ENCODE measurements at places on chromosomes 4 and X. TPM values are rescaled to one million over a fixed set of nuclear protein-coding genes. Genes with fewer than 3 reads are reported as not detected.

EDNRA gene
- total RNA-seq: 26.1 TPM

ATP11C gene
- total RNA-seq: 40.3 TPM

DNA sequence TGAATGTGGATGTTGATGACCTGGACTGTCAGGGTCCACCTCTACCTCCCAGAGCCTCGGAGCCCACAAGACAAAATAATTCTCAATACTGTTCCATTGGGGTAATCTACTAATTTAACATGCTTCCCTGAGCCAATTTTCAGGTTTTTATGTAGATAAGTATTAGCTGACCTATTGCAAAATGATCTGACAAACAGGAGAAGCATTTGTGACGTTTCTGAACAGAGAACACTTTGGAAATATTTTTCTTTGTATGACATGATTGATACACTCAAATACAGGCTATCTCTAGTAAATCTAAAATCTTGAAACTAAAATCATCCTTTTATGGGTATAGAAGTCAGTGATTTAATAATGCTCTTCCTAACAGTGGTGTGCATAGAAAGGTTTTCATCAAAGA lies 716.6 kb downstream of the KLHL13 start:
- no peak for DNase-seq

- no peak for DNase-seq
Observed at GRCh38 chr4:25925486-25926201, 11.6 kb downstream of the SMIM20 start.

DNA sequence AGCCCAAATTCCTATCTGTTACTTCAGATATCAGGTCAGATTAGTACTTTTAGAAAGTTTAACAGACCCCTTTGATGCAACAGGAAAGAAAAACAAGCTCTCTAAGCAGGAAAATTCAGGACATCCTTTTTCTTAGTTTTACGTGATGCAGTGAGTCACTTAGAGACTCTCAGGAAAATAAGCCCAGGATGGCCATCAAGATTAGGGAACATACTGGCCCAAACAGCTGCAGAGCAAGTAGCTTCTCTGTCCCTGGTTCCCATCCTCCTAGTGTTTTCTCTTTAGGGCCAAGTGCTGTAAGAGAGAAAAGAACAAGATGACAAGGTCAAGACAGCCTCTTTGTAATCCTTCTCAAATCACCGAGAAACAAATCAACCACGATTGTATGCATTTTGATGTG lies 219.1 kb downstream of the ZNF674 start:
- DNase-seq: no peak

GRCh38 chrX:153521034-153521433 lies 3.6 kb downstream of the ATP2B3 start:
- no peak for DNase-seq

EVC gene
- 58.6 TPM for total RNA-seq

ZNF157 gene
- not detected for total RNA-seq

TMEM31 gene
- total RNA-seq: not detected

- no peak for DNase-seq
Observed at GRCh38 chrX:13428053-13428786, 108.4 kb upstream of the ATXN3L start.

GRCh38 chrX:121011254-121011653 lies 25.7 kb upstream of the CT47A1 start:
- DNase-seq: no peak

GRCh38 chrX:71909956-71910355 lies 689 bp upstream of the NHSL2 start:
- no peak for DNase-seq

- no peak for DNase-seq
Observed at GRCh38 chr4:163330916-163331628, 1.3 kb downstream of the NPY1R start.

DNA sequence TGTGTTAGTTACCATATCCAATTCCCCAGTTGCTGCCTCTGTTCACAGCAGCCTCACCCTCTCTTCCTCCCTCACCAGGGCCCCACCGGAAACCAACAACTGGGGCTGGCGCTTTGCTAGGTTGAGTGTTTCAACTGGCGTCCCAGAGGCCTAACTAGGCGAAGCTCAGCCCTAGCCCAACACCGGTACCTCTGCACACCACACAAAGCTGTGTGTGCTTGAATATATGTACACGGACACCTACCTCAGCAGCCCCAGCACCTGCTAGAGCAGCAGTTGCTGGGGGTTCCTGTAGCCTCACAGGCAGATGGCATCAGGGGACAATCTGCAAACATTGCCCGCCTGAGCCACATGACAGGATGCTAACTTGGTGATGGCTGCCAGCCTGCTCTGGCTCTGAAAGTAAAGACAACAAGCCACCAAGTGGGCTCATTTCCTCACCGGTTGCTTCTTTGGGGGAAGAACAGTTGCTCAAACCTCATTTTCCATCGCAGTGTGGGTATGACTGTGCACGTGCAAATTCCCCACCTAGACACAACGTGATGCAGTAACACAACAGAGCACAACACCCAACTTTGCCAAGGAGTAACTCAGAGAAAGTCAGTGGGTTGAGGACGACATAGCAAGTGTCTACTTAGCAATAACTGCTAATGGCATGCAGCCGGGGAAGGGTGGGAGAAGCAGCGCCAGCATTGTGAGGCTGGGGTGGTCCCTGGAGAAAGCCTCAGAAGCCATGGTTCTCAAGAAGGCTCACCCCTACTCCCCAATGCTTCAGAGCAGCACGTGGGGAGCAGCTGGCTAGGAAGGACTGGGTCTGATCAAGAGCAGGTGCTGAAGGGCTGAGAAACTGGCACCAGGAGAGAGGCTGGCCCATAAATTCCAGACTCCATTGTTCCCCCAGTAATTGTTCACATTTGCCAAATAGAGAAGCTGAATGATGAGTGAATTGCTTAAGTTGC lies 139.5 kb downstream of the SH3KBP1 start:
- no peak for DNase-seq

CXorf49 gene
- total RNA-seq: not detected

DNA sequence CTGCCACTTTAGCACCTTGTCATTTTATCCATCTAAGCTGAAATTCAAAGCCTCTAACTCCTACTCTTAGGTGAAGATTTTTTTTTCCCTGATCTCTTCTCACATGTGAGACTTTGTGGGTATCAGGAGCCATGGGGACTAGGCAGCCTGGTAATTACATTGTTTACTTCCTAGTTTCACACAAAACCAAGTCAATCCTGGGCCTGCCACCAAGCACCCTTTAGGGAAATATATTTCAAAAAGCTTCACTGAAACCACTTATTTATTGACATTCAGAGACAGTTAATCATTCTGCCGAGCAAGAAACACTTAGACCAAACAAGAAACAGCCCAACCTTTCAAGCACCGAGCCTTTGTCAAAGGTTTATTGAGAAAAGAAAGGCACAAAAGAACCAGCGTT lies 200.0 kb downstream of the RELL1 start:
- no peak for DNase-seq

DNA sequence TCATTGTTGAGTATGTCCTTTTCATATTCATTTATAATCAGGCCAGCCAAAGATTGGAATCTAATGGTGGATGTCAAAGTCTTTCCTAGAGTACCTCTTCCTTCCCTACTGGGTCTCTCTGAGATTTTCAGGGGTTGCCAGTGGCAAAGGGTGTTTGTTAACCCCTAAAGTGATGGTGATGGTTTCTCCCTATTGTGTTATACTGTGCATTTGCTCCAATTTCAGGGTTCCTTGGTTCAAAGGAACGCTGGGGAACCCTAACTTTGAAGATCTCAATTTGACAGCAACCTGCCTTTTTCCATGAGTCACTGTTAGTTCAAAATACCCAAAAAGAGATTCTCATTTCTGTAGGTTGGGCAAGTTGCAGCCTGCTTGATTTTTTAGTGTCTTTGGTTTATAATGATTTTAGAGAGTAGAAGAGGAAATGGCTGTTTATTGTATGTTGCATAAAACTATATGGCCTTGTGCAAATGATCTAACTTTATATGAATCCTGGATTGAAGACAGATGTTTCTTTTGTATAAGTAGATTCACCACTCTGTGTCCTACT lies 23.0 kb downstream of the GAB1 start:
- DNase-seq: no peak

GRCh38 chr4:40672528-40673522 lies 43.2 kb upstream of the RBM47 start:
- peak; percentile 75 for DNase-seq

- DNase-seq: no peak
Observed at GRCh38 chr4:150952167-150952845, 62.8 kb downstream of the LRBA start.

DNA sequence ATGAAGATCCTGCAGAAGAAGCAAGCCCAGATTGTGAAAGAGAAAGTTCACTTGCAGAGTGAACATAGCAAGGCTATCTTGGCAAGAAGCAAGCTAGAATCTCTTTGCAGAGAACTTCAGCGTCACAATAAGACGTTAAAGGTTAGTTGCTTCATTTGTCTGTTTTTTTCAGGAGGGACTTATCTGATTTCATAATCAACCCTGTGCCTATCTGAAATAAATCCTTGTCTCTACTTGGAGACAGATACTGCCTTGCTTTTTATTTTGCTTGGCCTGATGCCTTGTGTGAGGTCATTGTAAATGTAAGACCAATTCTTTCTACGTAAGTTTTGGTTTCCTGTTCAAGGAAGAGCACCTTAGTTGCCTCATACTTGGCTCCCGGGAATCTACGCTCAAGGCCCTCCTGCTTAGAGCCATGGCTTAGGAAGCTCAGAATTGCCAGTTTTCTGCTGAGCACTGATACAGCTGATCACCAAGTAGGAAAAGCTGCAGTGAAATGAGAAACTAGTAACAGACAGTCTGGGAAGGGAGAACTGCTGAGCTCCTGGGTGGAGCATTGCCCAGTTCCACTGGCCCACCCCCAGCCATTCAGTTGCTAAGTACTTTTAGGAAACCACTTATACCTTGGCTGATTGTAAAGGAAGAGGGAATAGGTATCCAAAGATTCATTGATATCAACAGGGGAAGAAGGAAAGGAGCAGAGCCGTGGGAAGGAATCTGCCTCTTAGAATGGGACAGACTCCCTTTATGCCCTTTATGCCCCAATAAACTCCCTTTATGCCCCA lies 41.8 kb downstream of the RBBP7 start:
- no peak for DNase-seq

GRCh38 chrX:13473442-13474163 lies 95.8 kb upstream of the EGFL6 start:
- no peak for DNase-seq

MAGEC1 gene
- not detected for total RNA-seq

DNA sequence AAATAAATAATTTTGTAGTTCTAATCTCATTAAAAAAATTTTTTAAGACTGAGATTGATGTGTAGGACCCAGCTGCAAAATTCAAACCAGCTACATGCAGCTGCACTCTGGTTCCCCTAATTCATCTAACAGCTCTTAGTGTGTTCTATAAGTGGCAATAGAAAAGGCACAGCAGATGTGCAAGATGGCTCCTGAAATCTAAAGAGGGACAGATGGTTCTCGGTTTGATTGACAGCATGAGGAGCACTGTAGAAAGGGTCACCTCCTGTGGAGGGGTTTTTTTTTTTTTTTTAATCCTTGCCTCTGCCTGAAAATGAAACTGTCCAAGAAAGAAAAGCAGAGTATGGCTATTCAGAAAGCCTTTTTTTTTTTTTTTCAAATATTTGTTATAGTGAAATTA lies 16.9 kb upstream of the OCIAD1 start:
- no peak for DNase-seq

DNA sequence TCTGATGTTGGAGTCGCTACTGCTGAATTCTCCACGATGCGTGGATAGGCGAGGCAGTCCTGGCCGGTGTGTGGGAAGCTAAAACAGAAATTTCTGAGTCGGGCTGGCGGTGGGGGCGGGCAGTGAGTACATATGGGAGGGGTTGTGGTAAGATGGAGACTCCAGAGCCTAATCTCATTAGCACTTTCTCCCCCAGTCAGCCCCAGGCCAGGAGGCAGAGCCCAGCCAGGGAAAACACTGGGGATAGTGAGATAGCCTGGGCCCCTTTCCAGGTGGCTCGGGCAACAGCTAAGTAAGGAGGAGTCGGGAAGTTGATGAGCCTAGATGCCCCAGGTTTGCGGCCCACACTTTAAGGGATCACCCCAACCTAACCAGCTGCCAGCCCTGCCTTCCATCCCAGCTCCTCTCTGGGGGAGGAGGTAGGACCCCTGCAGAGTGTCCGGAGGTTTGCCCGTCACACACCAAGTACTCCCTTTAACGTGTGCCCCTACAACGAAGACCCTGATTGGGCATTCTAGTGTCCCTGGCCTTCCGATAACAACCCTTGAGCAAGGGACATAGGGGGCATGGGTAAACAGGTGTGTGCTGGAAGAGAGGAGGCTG lies 2.4 kb upstream of the LOC101059915 start:
- no peak for DNase-seq

- DNase-seq: no peak
Observed at GRCh38 chr4:171521726-171522125, 291.5 kb upstream of the GALNTL6 start.

DNA sequence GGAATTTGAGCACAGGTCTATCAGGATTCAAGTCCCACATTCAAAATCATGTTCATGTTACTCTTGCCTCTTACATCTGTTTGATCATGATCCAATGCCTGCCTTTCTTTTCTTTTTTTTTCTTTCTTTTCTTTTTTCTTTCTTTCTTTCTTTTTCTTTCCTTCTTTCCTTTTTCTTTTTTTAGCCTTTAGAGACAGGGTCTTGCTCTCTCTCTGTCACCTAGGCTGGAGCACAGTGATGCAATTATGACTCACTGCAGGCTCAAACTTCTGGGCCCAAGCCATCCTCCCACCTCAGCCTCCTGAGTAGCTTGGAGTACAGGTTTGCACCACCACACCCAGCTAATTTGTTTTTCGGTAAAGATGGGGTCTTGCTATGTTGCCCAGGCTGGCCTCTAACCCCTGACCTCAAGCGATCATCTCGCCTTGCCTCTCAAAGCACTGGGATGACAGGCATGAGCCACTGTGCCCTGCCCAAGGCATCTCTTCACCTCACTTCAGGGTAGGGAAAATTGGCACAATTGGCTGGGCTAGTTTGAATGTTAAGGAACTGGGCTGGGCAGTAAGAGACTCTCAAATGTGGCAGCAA lies 359.2 kb downstream of the FBXW7 start:
- no peak for DNase-seq

TLR6 gene
- total RNA-seq: 2.9 TPM

- no peak for DNase-seq
Observed at GRCh38 chrX:132277953-132278614, 58.8 kb upstream of the RAP2C start.

SPANXB1 gene
- not detected for total RNA-seq

- DNase-seq: no peak
Observed at GRCh38 chrX:46757593-46757992, 1.3 kb downstream of the SLC9A7 start.

DNA sequence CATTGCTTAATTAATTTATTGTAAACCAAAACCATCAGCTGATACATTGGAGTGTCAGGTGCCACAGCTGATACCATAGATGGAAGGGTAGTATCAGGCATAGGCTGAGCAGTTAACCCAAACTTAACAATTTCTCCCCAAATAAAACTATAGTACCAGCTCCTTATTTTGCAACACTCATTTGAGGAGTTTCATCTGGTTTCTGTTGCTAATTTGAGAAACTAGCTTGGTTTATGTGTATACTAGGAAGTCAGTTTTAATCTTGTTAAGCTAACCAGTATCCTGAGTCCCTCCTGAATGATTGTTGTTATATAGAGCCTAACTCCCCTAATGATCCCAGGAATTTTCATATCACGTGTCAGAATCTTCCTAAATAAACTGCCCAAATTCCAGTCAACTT lies 12.7 kb downstream of the DCAF16 start:
- no peak for DNase-seq

GRCh38 chrX:23754664-23755063 lies 11.6 kb upstream of the ACOT9 start:
- DNase-seq: no peak

CCSER1 gene
- total RNA-seq: not detected

CSN2 gene
- not detected for total RNA-seq

ARHGAP6 gene
- 1.7 TPM for total RNA-seq

GRCh38 chrX:132568291-132568690 lies 79.5 kb upstream of the MBNL3 start:
- DNase-seq: no peak

Measured in glomerular endothelial cell (primary cell).